CD4-positive, alpha-beta T cell (primary cell): ENCODE measurements at places on chromosomes 6 and 20.

DNA sequence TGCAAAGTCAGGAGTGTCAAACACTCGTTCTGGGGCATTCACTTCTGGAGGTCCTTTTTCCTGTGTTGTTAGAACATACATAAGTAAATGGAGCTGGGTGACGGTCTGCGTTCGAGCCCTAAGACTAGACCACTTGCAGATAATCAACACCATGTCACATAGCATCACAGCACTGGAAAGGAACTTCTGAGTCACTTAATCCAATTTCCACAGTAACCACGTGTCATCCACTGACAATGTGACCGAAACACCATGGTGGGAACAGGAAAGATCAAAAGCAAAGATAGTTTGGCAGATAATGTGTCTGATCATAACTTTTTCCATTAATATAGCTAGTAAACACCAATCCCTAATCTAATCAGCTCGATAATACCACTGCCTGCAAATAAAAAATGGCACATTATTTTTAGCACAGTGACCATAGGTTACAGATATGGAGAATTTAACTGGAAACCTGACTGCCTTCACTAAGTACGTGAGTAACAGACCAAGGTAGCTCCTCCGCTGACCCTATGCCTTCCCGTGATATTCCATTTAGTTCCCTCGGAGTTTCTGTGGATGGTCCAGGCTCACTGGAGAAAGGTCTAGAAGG, 34.8 kb downstream of the WRNIP1 start:
- H3K4me3 ChIP-seq: no peak overlapping the region
- no peak overlapping the region for H3K27ac ChIP-seq
- no peaks in the 10 kb centered on the region for H3K27me3 ChIP-seq
- peaks cover 7% of the 10 kb centered on the region for H3K4me1 ChIP-seq
- no peaks in the 10 kb centered on the region for H3K36me3 ChIP-seq

GRCh38 chr6:107871976-107872375, 47.9 kb upstream of the SCML4 start:
- no peak overlapping the region for H3K27ac ChIP-seq
- H3K4me1 ChIP-seq: no peaks in the 10 kb centered on the region
- no peak for DNase-seq
- peaks cover 44% of the 10 kb centered on the region for H3K36me3 ChIP-seq
- no peaks in the 10 kb centered on the region for H3K27me3 ChIP-seq

- H3K4me1 ChIP-seq: no peaks in the 10 kb centered on the region
- no peak overlapping the region for H3K27ac ChIP-seq
- DNase-seq: no peak
- no peak overlapping the region for H3K4me3 ChIP-seq
- no peaks in the 10 kb centered on the region for H3K27me3 ChIP-seq
Measured at GRCh38 chr6:105759015-105759414, 327.1 kb upstream of the PRDM1 start.

GRCh38 chr6:156765117-156765516, 12.1 kb upstream of the ARID1B start:
- no peaks in the 10 kb centered on the region for H3K4me1 ChIP-seq
- H3K27ac ChIP-seq: no peak overlapping the region
- no peak for DNase-seq
- no peak overlapping the region for H3K4me3 ChIP-seq
- no peaks in the 10 kb centered on the region for H3K36me3 ChIP-seq

- peak; percentile 85 for DNase-seq
- H3K36me3 ChIP-seq: peaks cover 12% of the 10 kb centered on the region
- no peaks in the 10 kb centered on the region for H3K27me3 ChIP-seq
- H3K4me3 ChIP-seq: no peak overlapping the region
- peak overlapping the region; percentile 66 for H3K27ac ChIP-seq
Measured at GRCh38 chr20:48769069-48769983, 58.5 kb downstream of the PREX1 start.

GRCh38 chr20:10982692-10983091, 308.9 kb upstream of the JAG1 start:
- H3K36me3 ChIP-seq: no peaks in the 10 kb centered on the region
- no peaks in the 10 kb centered on the region for H3K4me1 ChIP-seq
- H3K27me3 ChIP-seq: no peaks in the 10 kb centered on the region
- no peak for DNase-seq
- H3K4me3 ChIP-seq: no peak overlapping the region
- no peak overlapping the region for H3K27ac ChIP-seq

DNA sequence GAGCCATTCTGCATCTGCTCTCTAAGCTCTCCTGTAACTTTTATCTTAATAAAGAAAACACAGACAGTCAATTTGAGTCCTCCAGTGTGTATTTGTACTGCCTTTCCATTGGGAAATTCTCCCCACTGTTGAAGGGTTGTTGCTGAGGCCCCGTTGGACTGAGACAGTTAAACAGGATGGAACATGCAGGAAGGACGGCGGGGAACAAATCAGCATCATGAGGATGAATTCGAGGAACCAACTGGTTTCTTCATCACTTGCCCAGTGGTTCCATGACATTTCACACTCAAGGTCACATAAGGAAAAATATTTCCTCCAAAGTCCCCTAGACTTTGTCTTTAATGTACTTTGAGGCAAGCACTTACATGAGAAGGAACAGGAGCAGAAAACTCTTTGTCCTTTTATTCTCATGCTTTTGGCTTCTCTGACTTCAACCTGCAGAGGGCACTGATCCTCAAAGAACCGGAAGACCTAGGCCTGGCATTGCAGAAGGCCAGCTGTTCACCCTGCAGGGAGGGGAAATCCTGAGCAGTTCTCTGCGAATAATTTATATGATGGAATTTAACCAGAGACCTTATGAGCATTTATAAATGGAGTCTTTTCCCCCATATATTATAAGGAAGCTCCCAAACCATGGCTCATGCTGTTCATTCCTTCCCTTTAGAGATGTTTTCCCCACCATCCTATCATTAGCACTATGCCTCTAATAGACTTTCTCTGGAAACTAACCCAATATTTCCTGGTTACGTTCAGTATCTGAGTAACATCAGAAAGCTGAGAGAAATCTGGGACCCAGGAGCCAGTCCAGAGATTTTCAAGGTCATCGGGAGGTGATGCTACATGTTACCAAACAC, 55.2 kb upstream of the ADGRF1 start:
- H3K4me1 ChIP-seq: no peaks in the 10 kb centered on the region
- H3K27ac ChIP-seq: no peak overlapping the region
- no peak for DNase-seq
- no peaks in the 10 kb centered on the region for H3K27me3 ChIP-seq
- H3K36me3 ChIP-seq: no peaks in the 10 kb centered on the region
- no peak overlapping the region for H3K4me3 ChIP-seq

GRCh38 chr20:12467758-12468157, 541.0 kb upstream of the SPTLC3 start:
- no peak overlapping the region for H3K4me3 ChIP-seq
- H3K4me1 ChIP-seq: no peaks in the 10 kb centered on the region
- H3K27ac ChIP-seq: no peak overlapping the region
- DNase-seq: no peak
- no peaks in the 10 kb centered on the region for H3K27me3 ChIP-seq

GRCh38 chr20:43438578-43439316, 18.9 kb upstream of the SRSF6 start:
- H3K4me3 ChIP-seq: no peak overlapping the region
- no peak overlapping the region for H3K27ac ChIP-seq
- DNase-seq: no peak
- peaks cover 7% of the 10 kb centered on the region for H3K4me1 ChIP-seq
- peaks cover under 1% of the 10 kb centered on the region for H3K27me3 ChIP-seq

GRCh38 chr6:135274561-135275293, 93.6 kb downstream of the MYB start:
- H3K27ac ChIP-seq: no peak overlapping the region
- no peaks in the 10 kb centered on the region for H3K36me3 ChIP-seq
- H3K27me3 ChIP-seq: no peaks in the 10 kb centered on the region
- H3K4me3 ChIP-seq: no peak overlapping the region

DNA sequence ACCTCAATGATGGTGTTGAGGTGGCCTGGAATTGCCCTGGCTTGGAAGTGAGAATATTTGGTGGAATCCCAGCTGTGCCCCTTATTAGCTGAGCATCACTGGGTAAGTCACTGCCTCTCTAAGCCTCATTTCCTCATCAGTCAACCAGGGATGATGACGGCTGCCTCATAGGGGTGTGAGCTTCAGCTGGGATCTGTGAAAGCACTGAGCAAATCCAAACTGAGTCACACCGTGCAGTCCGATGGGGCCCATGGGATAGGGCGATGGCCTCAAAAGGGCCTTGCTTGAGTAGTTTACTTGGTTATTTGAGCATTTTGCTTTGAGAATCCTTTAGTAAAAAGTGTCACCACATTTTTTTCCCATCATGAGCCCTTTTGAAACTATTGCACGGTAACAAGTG, 1.1 kb downstream of the SLC22A1 start:
- no peak overlapping the region for H3K4me3 ChIP-seq
- no peak overlapping the region for H3K27ac ChIP-seq
- DNase-seq: no peak
- H3K27me3 ChIP-seq: no peaks in the 10 kb centered on the region
- H3K4me1 ChIP-seq: no peaks in the 10 kb centered on the region

DNA sequence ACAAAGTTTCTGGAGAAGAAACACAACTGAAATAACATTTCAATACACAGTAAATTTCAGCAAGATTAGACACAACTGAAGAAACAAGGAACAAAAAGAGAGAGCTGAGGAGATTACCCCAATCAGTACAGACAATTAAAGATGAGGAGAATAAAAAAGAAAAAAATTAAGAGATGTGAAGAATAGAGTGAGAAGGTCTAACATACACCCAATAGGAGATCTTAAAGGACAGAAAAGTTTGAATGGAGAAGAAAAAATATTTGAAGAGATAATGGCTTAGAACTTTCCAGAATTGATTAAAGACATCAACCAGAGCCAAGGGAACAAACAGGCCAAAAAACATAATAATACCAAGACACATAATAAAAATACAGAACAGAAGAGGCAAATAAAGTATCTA, 116.4 kb downstream of the HUS1B start:
- H3K36me3 ChIP-seq: peaks cover 41% of the 10 kb centered on the region
- DNase-seq: no peak
- no peak overlapping the region for H3K4me3 ChIP-seq
- H3K4me1 ChIP-seq: no peaks in the 10 kb centered on the region
- H3K27me3 ChIP-seq: no peaks in the 10 kb centered on the region

- no peaks in the 10 kb centered on the region for H3K27me3 ChIP-seq
- DNase-seq: no peak
- no peaks in the 10 kb centered on the region for H3K4me1 ChIP-seq
- no peaks in the 10 kb centered on the region for H3K36me3 ChIP-seq
Measured at GRCh38 chr6:145829102-145829501, 14.5 kb upstream of the FBXO30 start.

DNA sequence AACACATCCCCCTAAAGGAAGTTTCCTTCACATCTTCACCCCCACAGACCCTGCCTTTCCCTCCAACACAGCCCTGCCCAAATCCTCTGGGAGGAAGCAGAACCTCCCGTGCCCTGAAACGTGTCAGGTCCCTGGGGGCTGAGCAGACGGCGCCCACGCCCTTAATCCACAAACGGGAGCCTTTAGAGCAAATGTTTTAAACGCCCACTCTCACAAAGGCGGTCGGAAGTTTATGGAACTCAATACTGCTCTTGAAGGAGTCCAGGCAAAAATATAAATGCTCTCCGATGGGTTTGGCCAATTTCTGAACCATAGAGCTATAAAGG, 237.1 kb upstream of the AFDN start:
- DNase-seq: no peak
- H3K27ac ChIP-seq: no peak overlapping the region
- H3K4me3 ChIP-seq: no peak overlapping the region
- no peaks in the 10 kb centered on the region for H3K36me3 ChIP-seq
- no peaks in the 10 kb centered on the region for H3K4me1 ChIP-seq

- no peaks in the 10 kb centered on the region for H3K36me3 ChIP-seq
- no peak overlapping the region for H3K27ac ChIP-seq
- DNase-seq: no peak
- H3K27me3 ChIP-seq: no peaks in the 10 kb centered on the region
Measured at GRCh38 chr20:634148-634925, 18.7 kb downstream of the SRXN1 start.

DNA sequence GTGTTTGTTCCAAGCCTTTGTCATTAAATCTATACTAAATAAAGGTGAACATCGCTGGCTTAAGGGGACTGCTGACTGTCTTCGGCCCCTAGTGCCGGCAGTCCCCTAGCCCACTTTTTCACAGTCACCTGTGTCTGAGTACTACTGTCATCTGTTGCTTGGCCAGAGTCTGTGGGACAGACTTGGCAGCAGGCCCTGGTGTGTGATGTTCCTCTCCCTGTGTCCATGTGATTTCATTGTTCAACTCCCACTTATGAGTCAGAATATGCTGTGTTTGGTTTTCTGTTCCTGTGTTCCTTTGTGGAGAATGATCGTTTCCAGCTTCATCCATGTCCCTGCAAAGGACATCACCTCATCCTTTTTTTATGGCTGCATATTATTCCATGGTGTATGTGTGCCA, 133.4 kb downstream of the HAO1 start:
- H3K27me3 ChIP-seq: no peaks in the 10 kb centered on the region
- no peaks in the 10 kb centered on the region for H3K36me3 ChIP-seq
- no peak overlapping the region for H3K27ac ChIP-seq
- no peaks in the 10 kb centered on the region for H3K4me1 ChIP-seq
- H3K4me3 ChIP-seq: no peak overlapping the region
- no peak for DNase-seq

GRCh38 chr6:108403236-108403635, 108.4 kb downstream of the AFG1L start:
- H3K27me3 ChIP-seq: no peaks in the 10 kb centered on the region
- no peak overlapping the region for H3K4me3 ChIP-seq
- no peaks in the 10 kb centered on the region for H3K36me3 ChIP-seq
- H3K27ac ChIP-seq: no peak overlapping the region
